ENCODE measurements at places on chromosomes 16 and 17. TPM values are rescaled to one million over a fixed set of nuclear protein-coding genes. Genes with fewer than 3 reads are reported as not detected.

The MAPT gene
- polyA plus RNA-seq: not detected

The SULT1A4 gene
- 6.7 TPM for polyA plus RNA-seq

The PMP22 gene
- polyA plus RNA-seq: not detected

The CPHXL2 gene
- 0.18 TPM for polyA plus RNA-seq

The MYOCD gene
- polyA plus RNA-seq: not detected

The KRT32 gene
- polyA plus RNA-seq: not detected

The SLC5A10 gene
- polyA plus RNA-seq: 0.79 TPM

The DUSP3 gene
- 10.5 TPM for polyA plus RNA-seq

Measured in IgD-negative memory B cell (primary cell).